Endothelial cell (in vitro differentiated cells): ENCODE measurements at places on chromosomes 5 and 9.

DNA sequence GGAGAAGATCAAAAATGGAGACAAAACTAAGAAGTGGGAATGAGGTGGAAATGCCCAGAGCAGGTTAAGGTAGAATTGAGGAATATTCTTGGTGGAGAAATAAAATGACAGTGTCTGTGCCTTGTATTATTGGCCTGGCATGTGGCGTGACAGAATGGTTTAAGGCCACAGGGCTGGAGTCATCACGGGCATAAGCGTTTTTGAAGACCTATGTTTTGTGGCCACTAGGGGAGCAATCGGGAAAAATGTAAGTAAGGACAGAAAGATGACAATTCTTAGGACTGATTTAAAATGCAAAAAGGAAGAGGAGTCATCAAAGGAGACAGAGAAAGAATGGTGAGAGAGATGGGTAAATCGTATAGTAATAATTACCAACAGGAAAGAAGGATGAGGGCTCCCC, 72.2 kb upstream of the EPB41L4A start:
- DNase-seq = peak; percentile 12

- no peak for DNase-seq
Measured at GRCh38 chr5:39815711-39816110, 390.9 kb upstream of the DAB2 start.

DNA sequence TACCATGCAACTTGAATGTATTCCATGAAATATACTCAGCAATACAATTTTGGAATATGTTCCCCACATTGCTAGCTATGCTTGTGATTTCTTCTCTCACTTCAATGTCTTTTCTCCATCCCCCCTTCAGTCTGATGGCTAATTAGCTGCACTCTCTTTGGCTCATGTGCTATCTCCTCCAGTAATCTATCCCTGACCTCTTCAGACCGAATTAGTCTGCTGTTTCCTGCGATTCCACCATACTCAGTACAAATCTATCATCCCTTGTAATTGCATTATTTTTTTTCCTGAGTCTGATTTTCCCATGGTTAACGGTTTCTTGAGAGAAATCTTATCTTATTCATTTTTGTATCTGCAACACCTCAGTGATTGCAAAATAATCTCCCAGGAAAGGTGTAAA, 360.7 kb upstream of the CDH10 start:
- DNase-seq = no peak

GRCh38 chr9:83992407-83992806, 11.8 kb downstream of the RMI1 start:
- no peak for DNase-seq

DNA sequence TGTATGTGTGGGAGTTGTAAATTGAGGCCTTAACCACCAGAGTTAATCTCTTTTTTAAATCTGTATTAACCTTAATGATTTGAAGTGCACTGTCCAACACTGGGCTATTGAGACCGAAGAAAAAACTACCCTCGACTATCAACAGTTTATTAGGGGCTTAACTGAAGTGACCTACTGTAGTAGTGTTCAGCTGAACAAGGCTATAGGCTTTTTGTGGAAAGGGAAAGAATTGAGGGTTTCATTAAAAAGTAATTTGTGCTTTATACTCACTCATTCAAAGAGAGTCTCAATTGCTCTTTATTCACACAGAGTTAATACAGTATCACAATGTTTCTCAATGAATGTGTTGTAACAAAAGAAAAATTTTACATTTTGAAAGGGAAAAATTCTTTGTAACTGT, 267.5 kb downstream of the SLF1 start:
- no peak for DNase-seq

DNA sequence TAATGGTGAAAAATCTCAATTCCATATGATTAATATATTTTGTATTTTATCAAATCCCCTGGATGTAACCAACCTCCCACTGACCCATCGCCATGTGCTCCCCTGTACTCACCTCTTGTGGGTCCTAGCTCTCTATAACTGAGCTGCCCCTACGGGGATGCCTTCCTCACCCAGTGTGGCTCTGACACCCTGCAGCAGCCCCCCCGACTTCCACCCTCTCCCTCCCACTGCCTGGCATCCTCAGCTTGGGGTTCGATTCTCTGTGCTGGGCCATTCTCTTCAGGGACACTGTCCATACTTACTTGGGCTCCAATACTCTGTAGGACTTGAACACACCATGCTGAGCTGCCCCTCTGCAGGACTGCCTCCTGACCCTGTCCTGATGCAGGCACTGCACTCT, 87.1 kb downstream of the PJA2 start:
- no peak for DNase-seq

- no peak for DNase-seq
Measured at GRCh38 chr9:109013679-109014607, 644 bp upstream of the CTNNAL1 start.

- DNase-seq = no peak
Measured at GRCh38 chr9:32965999-32966722, 35.3 kb downstream of the APTX start.

- DNase-seq = no peak
Measured at GRCh38 chr5:120919017-120919416, 454.9 kb downstream of the PRR16 start.

GRCh38 chr5:7916171-7916804, 47.3 kb downstream of the MTRR start:
- no peak for DNase-seq

GRCh38 chr9:90909747-90910283, 108.2 kb downstream of the SYK start:
- no peak for DNase-seq

- no peak for DNase-seq
Measured at GRCh38 chr5:79850316-79850822, 140.7 kb downstream of the MTX3 start.

DNA sequence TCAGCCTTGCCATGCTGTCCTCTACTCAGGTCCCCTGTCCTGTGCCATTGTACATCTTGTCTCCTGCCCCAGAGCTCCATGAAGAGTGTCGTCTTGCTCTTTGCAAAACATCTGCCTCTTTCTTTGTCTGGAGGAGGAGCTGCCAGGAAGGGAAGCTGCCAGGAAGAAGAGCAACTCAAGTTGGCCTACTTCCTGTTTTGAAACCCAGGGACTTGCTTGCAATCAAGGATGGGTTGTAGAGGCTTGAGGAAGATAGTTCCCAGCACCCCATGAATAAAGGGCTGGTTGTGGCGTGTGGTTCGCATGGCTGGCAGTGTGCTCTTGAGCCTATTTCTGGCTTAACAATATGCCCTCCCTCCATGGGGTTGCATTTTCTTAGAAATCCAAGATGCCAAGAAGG, 53.0 kb upstream of the CPEB4 start:
- no peak for DNase-seq

GRCh38 chr5:149254506-149254905, 17.2 kb upstream of the AFAP1L1 start:
- peak; percentile 47 for DNase-seq

DNA sequence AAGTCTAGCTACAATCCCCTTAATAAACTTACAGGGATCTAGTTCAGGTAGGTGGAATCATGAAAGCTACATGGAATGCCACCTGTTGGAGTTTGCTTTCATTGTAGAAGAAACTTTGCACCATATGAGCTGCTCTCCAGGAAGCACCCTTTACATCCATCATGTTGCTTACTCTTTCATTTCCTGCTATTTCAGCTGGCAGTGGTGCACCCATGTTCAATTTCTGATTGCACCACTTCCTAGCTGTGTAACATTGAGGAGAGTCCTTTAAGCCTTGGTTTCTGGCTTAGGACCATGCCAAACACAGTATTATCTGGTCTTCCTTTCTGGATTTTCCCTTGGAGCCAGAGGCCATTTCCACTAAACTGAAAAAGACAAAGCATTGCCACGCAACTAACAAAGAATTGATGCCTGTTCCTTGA, 123.3 kb upstream of the SLC12A2 start:
- DNase-seq = no peak

DNA sequence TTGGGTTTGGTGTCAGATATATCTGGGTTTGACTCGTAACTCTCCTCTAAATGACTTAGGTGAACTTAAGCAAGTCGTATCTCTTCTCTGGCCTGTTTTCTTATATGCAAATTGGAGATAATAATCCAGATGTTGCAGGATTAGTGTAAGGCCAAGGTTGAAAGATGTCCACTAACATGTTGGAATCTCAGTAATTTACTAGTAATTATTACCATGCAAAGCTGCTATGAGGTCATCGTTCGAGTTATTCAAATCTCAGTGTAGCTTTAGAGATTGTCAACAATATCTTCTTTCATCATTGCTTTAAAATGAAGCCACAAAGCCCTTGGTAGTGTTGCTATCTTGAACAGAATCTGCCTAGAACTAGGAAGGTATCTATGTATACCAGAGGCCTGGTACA, 437.7 kb upstream of the KLF4 start:
- DNase-seq = no peak

DNA sequence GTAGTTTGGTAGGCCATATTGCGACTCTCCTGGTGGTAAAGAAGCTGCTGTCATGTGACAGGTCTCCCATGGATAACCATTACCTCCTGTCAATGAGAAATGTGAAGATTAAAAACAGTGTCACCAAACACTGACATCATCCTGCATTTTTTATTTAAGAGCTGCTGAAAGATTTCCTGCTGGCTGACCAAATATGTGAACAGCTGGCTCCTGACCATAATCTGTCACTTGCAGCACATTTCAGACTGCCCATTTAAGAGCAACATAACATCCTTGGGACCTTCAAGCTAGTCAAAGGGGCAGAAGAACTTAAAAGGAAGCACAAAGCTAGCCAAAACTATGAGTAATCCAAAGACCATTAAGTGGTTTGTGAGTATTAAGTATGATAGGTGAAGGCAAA, 288.0 kb downstream of the IZUMO3 start:
- no peak for DNase-seq

- no peak for DNase-seq
Measured at GRCh38 chr9:3136686-3137346, 292.9 kb upstream of the PUM3 start.

DNA sequence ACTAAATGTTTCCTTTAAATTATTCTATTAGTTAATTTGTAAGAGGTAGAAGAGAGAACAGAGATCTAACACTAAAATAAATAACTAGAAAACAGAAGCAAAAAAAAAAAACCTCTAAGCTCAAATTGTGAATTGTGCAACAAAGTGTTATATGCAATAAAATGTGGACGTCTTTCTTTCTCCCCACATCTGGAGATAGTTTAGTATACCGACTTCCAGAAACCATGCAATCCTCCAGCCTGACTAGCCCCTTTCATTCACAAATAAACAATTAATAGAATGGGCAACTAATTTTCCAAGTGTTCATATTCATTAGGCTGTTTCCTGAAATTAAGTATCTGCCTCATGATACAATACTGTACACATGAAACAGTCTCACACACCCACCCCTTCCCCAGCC, 258.5 kb downstream of the BNC2 start:
- no peak for DNase-seq

- no peak for DNase-seq
Measured at GRCh38 chr9:136617746-136618579, 44.8 kb upstream of the EGFL7 start.

- no peak for DNase-seq
Measured at GRCh38 chr9:128429513-128430086, 8.9 kb downstream of the CERCAM start.
